ENCODE measurements at places on chromosomes 5 and 9. TPM values are rescaled to one million over a fixed set of nuclear protein-coding genes. Genes with fewer than 3 reads are reported as not detected.

Gene SQSTM1
- total RNA-seq: 2,241 TPM

Gene LHX3
- not detected for total RNA-seq

Gene PITX1
- 43.7 TPM for total RNA-seq

Gene FAM163B
- not detected for total RNA-seq

Gene CHSY3
- total RNA-seq: 2.4 TPM

Gene NTNG2
- 5.7 TPM for total RNA-seq

Gene ABCA1
- total RNA-seq: 66.6 TPM

GRCh38 chr9:3528451-3528850 lies 2.6 kb upstream of the RFX3 start:
- peak; percentile 15 for DNase-seq

DNA sequence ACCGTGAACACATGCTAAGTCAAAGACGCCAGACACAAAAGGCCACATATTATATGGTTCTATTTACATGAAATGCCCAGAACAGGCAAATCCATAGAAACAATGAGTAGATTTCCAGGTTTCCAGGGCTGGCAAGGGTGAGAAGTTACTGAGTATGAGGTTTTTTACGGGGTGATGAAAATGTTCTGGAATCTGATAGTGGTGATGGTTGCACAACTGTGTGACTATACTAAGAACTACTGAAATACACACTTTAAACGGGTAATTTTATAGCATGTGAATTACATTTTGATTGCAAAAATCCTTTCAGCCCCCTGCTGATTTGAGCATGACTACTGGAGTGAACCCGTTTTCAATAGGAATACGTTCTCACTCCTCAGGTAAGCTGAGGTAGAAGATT lies 46.7 kb upstream of the TBC1D9B start:
- no peak for DNase-seq

DNA sequence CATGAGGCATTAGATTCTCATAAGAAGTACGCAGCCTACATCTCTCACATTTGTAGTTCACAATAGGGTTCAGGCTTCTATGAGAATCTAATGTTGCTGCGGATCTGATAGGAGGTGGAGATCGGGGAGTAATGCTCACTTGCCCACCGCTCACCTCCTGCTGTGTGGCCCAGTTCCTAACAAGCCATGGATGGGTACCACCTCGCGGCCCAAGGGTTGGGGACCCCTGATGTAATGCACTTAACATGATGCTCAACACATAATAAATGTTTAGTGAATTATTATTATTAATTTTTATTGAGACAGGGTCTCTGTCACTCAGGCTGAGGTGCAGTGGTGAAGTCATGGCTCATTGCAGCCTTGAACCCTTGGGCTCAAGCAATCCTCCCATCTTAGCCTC lies 104.7 kb upstream of the IL7R start:
- DNase-seq: no peak

GRCh38 chr5:180212363-180213255 lies 3.6 kb upstream of the RASGEF1C start:
- peak; percentile 27 for DNase-seq

- DNase-seq: no peak
Measured at GRCh38 chr9:101572316-101572715, 22.5 kb downstream of the PPP3R2 start.

DNA sequence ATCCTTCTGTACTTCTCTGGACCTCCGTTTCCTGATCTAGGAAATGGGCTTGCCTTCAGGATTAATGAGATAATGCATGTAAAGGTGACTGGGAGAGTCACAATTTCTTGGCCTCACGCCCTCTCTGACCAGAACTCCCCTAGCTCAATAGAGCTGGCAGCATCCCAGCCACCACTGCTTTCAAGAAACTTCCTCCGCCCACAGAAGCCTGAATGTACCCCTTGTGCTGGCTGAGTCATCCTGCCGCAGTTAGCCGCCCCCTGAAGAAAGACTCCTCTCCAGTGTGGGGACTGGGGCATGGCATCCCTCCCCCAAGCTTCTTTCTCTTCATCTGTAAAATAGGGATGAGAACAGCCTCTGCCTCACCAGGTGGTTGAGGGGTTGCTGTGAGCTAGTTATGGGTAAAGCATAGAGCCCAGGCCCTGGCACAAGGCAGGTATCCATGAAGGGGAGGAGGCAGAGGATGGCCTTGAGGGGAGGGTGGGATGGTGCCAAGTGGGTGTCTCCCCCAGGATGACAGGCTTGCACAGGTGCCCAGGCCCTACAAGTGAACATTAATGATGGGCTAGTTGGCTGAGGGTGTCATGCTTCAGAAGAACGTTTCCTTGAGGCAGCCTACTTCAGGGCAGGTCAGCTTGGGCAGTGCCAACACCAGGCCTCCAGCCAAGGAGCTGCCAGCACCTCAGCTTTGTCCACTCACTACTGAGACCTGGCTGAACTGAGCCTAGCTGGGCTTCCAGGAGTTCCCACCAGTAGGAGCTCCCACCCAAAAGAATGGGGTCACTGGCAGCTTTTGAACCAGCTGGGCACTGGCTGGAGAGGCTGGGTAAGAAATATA lies 3.4 kb downstream of the PDLIM4 start:
- peak; percentile 96 for DNase-seq

DNA sequence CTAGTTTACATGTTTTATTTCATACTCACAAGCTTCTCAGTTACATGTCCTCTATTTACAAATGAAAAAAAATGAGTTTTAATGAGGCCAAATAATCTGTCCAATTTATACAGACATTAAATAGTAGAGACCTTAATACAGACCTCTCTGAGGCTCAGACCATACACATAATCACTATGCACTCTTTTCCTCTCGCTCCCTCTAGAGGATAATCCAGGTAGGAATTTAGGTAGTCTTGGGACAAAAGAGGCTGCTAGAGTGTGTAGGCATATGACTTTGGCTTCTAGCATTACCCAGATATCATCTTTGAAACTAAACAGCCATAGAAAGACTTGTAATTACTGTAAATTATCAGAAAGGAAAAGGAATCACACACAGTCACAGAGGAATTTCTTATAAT lies 444.7 kb downstream of the HINT1 start:
- peak; percentile 58 for DNase-seq

DNA sequence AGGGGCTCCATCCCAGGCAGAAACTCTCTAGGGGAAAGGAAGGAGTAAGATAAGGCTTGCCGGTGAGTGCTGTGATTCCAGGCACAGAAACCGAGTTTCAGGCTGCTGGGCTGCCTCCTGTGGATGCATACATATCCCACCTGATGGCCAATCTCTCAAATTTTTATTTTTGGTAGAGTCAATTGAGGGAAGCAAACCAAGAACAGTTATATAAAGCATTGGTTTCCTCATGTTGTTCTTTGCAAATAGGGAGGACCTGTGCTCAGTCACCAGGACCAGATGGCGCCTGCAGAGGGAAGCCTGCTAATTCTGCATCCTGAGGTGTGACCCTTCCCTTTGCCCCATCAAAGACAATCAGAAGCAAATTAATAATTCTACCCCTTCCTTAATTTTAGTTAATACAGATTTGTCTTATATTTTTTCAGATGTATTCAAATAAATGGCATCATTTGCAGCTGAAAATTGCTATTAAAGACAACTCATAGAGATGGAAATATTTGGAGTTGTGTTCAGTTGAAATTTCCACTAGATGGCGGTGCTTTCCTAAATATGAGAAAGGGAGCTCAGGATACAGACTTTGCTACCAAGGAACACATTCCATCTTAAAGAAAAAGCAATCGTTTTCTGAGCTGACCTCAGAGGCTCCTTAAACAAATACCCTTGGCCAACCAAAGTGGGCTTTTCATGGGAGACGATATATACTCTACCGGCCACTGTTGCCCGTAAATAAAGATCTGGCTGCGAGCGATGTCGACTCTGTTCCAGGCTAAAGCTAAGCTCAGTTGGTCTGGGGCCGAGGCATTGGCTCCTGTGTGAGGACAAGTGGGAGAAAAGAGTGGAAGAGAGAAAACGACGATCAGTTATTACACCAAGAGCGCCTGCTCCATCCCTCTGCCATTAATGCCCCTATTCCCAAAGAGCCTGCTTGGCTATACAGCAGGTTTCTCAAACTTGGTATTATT lies 225.7 kb upstream of the KLF9 start:
- peak; percentile 55 for DNase-seq

GRCh38 chr5:178751286-178751685 lies 20.8 kb upstream of the ZNF354A start:
- DNase-seq: no peak

DNA sequence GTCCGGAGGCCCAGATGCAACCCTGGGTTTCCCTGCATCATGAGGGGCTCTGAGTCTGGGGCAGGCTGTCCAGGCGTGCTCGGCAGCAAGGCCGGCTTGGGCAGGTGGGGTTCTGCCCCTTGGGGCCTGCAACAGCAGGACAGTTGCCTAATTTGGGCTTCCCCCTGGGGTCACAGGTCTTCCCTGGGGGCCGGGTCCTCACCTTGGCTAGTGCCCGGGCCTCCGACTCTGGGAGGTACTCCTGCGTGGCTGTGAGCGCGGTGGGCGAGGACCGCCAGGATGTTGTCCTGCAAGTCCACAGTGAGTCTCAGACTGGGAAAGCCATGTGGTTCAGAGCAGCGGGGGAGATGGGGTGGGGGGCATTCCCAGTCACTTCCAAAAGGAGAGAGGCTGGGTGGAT lies 82.1 kb upstream of the ASS1 start:
- no peak for DNase-seq

- DNase-seq: peak; percentile 70
Measured at GRCh38 chr5:168114444-168115017, 176.9 kb upstream of the WWC1 start.

DNA sequence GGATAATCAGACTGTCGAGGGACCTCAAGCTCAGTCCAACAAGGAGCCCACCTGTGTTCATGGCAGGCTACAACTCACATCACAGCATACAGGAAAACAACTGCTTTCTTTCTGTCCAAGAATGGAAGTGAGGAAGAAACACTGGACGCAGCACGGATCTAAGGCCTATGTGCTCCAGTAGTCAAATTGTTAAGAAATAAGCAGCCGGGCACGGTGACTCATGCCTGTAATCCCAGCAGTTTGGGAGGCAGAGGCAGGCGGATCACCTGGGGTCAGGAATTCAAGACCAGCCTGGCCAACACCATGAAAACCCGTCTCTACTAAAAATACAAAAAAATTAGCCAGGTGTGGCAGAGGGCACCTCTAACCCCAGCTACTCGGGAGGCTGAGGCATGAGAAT lies 427.8 kb downstream of the BNC2 start:
- peak; percentile 64 for DNase-seq

GRCh38 chr9:114735704-114736103 lies 53.7 kb upstream of the TEX48 start:
- DNase-seq: peak; percentile 44

GRCh38 chr5:172713113-172713808 lies 57.7 kb downstream of the DUSP1 start:
- DNase-seq: no peak

DNA sequence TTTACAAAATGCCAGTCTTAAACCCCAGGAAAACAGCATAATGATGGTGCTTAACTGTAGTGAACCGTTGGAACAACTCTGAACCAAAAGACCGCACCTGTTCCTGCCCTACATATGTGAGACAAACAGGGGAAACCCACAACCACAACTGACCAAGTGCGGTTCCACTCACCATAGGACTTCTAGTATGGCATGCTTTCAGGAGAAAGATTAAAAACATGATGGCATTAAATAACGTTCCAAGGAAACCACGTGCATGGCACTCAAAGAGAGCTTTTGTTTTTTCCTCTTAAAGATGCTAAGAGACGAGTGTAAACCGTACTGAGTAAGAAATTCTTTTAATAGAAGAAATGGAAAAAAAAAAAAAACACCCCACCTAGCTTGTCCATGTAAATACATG lies 119.8 kb downstream of the SSBP2 start:
- DNase-seq: peak; percentile 28

DNA sequence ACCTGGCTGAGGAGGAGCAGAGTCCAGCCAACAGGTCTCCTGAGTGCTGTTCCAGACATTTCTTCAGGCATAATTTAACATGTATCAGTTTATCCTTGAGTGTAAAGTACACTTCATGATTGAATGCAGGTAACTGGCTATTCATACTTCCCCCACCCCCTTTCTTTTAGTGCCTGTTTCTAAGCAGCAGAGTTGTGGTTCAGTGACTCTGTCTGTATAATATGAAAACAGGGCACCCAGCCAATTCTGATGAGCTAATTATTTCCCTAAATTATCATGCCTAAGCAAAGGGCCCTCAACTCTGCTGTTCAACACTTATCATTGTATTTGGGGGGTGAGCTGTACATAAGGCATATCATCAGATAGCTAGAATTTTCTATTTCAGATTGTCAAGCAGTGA lies 51.9 kb upstream of the ZSWIM6 start:
- peak; percentile 81 for DNase-seq

- DNase-seq: no peak
Measured at GRCh38 chr5:9425710-9426109, 120.2 kb downstream of the SEMA5A start.

- DNase-seq: no peak
Measured at GRCh38 chr9:134141906-134142305, 6.0 kb downstream of the WDR5 start.

DNA sequence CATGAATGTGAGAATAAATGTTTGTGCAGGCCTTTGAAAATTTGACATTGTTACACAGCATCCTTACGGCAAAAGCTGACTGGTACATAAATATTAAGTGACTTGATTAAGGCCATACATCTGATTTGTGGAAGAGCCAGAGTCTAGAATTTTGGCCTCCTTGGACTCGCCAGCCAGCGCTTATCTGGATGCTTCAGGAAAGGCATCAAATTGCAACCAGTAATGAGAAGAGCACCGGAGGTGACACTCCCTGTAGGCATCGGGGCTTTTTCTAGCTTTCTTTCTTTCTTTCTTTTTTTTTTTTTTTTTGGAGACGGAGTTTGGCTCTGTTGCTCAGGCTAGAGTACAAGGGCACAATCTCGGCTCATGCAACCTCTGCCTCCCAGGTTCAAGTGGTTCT lies 13.2 kb upstream of the IER5L start:
- no peak for DNase-seq

DNA sequence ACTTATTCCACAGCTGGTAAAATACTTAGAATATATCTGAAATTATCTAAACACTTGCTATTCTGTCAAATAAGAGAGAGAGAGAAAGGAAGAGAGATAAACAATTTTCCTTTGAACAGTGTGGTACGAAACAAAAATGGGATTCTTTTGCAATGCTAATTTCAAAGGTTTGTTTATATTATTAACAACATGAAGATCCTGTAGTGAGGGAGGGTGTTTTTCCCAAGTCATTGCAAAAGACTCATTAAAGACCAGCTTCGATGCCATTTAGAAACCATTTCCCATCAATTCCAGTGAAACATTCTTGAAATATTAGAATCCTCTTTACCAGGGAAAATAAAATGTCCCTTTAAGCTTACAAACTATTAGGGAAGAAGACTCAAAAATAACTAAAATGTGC lies 505.4 kb downstream of the SEMA5A start:
- no peak for DNase-seq

DNA sequence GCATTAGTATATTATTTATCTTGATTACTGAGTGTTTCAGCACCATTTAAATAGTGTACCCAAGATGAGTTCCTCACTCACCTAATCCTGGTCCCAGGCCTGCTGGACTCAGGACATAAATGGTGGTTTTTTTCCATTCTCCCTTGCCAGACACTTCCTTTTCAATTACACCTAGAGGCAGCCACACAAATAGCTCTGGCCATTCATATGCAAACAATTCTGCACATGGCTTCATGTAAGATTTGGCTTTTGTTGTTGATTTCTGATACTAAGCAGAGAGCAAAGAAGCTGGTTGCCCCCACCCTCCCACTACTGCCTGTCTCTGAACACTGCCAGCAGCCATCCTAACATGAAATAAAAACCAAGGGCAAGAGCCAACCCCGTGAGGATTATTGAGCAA lies 180.4 kb downstream of the SEMA5A start:
- no peak for DNase-seq

GRCh38 chr5:161498531-161498930 lies 48.0 kb downstream of the GABRB2 start:
- no peak for DNase-seq
